ENCODE measurements at places on chromosomes 11 and 22.

DNA sequence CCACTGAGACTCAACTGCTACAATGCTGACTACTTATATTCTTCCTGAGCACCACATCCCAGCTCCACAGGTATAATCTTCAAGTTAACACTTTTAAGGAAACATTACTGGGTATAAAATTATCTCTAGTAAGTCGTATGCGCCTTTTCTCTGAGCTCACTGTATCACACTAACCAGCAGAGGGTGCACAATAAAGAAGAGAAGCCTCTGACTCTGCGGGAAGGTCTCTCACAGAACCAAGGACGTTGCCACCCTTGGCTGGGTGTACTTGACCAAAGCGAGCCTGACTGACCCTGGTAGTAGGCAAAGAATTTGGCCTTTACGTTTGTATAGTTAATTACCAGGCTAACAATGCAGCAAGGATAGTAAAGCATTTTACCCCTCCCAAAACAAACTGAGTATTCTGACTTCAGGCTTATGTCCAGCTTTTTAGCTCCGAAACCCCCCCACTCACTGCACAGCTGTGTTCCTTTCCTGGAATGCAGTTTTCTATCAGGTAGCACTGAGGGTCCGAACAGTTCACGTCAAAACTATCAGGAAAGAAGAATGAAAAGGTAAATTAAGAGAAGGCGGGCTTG is at the start of gene BTBD18:
TSS of gene BTBD18 (minus strand) at position 144 of the 578 bp plus-strand sequence. CDS start 631 bp downstream, outside the sequence.
- DNase-seq: no peak

- no peak for DNase-seq
These were observed 46.9 kb upstream of the CEP126 start for GRCh38 chr11:101867951-101868350.

DNA sequence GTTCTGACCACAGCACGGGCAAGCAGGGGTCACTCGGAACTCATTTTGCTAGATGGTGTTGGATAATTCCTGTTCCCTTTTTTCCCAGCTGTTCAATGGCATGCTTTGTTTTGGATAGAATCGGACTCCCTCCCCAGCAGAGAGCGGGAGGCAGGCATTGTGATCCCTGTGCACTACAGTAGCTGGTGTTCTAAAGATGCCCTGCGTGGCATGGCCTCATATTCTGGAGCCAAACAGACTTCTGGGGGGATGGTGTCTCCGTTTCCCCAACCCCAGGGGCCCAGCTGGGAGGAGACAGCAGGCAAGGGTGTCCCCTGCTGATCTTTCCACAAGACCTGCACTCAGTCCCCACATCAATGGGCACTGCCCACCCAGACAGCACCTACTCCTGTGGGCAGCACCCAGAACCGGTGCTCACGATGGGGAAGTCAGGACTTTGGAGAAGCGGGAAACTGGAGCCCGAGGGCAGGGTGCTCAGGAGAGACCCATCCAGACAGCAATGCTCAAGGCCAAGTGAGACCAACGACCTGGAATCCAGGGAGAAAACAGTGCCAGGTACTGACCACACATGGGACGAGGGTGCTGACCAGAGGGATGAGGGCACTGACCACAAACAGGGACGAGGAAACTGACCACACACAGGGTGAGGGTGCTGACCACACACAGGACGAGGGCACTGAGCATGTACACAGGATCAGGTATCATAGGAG is 934.9 kb downstream of the BRD1 start:
- DNase-seq: no peak

DNA sequence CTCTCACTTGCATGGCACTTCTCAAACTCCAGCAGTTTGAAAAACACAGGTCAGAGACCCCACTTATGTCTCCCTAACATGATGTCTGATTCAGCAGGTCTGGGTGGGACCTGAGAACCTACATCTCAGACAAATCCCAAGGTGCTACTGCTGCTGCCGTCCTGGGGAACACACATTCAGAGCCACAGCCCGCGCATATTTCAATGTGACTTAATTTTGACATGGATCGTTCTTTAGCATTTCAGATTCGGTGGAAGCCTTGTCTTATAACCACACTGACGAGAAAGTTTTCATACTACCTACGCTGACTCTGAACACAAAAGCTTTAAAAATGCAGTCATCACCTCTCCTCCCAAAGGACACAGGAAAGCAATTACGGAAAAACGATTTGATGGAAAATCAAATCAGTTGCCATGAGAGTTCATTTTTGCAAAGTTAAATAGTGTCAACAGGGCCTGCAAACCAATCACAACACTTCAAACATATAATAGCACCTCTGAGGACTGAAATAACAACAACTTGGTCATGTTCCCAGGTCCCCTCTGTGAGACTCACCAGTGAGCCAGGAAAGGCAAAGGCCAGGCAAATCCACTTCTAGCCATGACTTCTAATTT is 132.6 kb downstream of the SHANK2 start:
- DNase-seq: no peak

DNA sequence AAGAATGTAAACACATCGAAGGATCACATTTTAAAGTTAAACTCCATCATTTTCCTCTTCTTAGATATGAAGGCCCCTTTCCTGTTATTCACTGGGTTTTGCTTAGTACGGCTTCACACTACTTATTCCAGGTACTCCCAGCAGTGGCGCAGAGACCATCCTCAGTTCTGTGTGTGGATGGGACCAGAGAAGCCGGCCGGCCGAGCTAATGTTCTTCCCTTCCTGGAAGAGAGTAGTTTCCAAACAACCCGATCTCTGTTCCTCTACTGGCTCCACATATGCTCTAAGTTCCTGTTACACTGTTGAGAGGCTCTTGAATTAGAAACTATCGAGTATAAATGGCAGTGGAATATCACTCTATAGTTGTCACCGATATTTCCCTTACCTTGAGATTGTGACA is 684 bp upstream of the NFRKB start:
- DNase-seq: no peak

- DNase-seq: no peak
These were observed 13.2 kb upstream of the OR56A3 start for GRCh38 chr11:5928811-5929210.

DNA sequence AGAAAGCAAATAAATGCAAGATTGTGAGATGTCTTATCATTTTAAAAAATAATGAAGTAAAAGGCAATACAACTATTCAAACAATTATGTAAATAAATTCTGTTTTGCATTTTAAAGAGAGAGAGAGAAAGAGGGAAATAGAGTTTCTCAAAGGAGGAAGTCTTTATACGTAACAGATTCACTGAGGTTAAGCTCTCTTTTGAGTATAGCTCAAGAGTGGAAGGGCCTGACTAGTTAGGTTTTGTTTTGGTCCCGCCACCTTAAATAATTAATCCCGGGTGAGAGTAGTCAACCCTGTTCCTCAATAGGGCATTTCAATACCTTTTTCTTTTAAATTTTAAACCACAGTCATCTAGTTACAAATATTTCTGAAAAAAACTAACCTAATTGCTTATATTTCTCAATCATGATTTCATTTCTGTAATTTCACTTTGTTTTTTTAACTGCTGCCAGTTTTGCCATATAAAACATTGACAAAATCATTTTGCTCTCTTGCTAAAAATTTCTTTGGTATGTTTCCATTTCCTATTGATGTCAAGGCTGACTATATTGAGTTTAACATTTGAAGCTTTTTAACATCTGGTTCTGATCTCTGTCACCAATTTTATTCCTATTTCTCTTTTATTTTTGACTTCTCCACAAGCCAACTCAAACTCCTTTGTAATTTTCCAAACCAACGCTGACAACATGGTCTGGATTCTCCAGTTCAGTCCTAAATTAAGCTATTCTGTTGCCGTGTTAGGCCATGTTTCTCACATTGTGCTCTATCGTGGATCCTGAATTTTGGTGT is 10.3 kb downstream of the OR10D3 start:
- no peak for DNase-seq

DNA sequence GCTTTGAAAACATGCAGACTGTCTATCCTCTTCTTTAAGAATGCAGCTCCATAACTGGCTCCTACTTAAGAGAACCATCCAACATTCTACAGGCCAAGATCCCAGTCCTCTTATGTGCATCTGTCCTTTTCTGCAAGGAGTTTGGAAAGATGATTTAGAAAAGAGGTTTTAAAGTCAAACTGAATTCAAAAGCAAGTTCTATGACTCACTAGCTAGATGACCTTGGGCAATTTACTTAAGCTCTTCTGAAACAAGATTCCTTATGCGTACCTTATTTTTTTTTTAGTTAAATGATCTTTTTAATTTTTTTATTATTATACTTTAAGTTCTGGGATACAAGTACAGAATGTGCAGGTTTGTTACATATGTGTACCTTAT is 29.2 kb downstream of the GUCY1A2 start:
- DNase-seq: no peak

DNA sequence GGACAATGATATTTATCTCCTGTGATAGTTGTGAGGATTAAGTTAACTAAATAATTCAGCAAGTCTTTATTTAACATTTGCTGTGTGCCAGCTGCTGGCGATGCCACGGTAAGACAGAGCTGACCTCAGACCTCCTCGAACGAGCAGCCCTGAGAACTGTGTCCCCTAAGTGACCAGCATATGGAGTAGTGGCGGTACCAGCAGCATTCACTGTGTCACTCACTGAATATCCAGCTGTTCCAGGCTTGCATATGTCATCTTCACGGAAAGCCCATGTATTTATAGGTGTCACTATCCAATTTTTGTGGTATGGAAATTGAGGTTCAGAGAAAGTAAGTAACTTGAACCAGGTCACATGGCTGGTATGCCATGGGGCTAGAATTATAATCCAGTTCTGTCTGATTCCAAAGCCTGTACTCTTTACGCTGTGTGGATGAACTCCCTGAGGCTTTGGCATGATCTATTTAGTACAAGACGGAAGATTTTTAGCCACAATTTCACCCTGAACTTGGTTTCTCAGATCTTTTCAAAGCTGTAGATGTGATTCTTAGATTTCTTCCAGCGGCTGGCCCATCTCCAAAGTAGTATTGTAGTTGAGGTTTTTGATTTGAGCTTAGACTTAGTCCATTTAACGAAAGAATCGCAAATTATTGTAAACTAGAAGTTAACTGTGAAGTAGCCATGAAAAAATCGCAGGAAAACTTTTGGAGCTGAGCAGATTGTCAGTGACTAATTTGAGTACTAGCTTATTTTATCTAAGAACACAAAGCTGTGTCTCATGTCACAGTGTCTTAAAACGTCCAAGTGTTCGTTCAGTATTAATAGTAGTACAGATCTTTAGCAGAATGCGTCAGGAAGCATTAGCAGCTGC is 49.4 kb upstream of the MYO18B start:
- DNase-seq: no peak

- DNase-seq: no peak
These were observed 371.2 kb downstream of the CTTN start for GRCh38 chr11:70769521-70769920.

GRCh38 chr22:24233816-24234215 is 11.1 kb downstream of the GGT5 start:
- no peak for DNase-seq

- no peak for DNase-seq
These were observed 28.3 kb downstream of the NECTIN1 start for GRCh38 chr11:119700536-119701346.

DNA sequence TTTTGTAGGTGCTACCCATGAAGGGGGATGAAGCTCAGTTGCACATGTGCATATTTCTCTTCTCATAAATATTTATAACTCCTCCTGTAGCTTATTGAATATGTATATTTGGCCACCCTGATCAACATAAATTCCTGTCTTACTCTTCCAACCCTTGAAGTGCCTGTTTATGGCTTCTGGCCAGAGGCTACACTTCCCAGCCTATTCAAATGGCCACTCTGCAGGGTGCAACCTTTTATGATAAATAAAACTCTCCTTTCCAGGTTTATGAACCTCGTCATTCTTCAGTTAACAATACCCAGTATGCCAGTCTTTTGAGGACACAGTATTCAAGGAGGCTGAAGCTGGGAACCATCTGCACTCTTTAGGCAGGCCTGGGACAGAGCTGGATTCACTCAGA is 2.6 kb upstream of the RTL6 start:
- DNase-seq: no peak

GRCh38 chr11:10302359-10302743 is 2.5 kb upstream of the ADM start:
- DNase-seq: no peak

GRCh38 chr11:62926680-62927455 is 5.7 kb upstream of the CHRM1 start:
- DNase-seq: no peak

All from activated T-helper 1 cell treated with anti-CD3 and anti-CD28 coated beads, Interleukin-2, amount 50 U/mL, for 16 hours (primary cell).